Upper lobe of left lung (tissue), 6 donors: ENCODE measurements at places on chromosomes 12 and 14.

DNA sequence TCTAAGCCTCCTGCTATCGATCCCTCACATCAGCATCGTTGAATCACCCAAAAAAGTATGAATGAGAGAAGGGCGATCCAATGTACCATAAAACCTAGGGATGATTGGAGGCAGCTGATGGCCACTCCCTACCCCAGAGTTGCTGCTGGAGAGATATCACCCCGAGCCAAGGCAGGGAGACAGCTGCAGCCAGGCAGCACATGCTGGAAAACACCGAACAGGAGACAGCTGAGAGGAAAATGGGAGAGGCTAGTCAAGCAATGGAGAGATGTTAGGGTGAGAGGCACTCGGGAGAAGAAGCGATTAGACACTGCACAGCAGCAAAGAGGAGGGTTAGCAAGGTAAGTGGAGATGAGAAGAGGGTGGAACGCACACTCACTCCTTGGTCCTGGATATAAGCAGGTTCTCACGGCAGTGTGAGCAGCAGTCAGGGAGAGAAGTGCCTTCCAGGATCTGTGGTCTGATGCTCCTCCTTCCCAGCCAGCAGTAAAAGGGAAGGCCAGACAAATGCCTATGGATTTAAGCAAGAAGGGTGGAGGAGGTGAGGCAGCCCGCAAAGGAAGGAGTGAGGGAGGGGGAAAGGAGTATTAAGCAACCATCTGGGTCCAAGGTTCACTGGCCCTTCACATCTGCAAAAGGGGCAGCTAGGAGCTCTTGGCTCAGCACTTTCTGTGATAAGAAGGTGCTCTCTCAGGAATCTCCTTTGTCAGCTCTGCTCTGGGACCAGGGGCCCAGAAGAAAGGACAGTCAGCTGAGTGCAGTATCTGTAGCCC lies at the start of gene SLC7A7:
Gene SLC7A7, minus strand, starts transcription at position 495 of the 773 bp plus-strand sequence. CDS start 2,037 bp downstream, outside the sequence.
- no peak for DNase-seq

GRCh38 chr12:6056406-6057240 lies 67.8 kb downstream of the VWF start:
- DNase-seq: peak; percentile 72

- no peak for DNase-seq
Measured at GRCh38 chr14:98950353-98950895, 321.6 kb downstream of the BCL11B start.

GRCh38 chr12:124565656-124566160 lies 1.7 kb downstream of the NCOR2 start:
- no peak for DNase-seq

GRCh38 chr12:40598073-40598472 lies 94.2 kb upstream of the CNTN1 start:
- DNase-seq: no peak

GRCh38 chr14:105500036-105500725 lies 9.1 kb downstream of the TEDC1 start:
- peak; percentile 6 for DNase-seq

DNA sequence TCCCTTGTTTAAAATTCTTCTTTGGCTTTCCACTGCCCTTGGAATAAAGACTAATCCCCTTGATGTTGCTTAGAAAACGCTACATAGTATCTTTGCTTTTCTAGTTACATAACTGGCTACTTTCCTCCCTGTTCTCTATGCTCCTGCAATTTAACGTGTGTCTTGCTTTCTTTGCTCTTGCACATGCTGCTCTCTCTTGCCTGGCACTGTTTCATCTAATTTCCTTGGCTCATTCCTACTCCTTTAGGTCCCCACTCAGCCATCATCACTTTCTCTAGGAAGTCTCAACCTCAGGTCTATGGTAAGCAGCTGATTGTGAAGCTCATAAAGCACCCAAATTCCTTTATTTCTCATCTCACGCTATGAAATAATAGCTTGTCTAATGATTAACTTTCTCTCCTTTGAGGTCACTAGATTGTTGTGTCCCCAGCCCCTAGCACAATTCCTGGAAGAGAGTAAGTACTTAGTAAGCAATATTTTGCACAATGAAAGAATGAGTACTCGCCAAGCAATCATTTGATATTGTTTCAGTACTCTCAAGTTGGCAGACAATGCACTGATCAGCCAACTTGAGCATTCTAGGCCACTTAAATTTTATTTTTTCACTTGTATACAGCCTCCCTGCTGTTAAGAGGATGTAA lies 3.3 kb downstream of the ALDH6A1 start:
- no peak for DNase-seq

DNA sequence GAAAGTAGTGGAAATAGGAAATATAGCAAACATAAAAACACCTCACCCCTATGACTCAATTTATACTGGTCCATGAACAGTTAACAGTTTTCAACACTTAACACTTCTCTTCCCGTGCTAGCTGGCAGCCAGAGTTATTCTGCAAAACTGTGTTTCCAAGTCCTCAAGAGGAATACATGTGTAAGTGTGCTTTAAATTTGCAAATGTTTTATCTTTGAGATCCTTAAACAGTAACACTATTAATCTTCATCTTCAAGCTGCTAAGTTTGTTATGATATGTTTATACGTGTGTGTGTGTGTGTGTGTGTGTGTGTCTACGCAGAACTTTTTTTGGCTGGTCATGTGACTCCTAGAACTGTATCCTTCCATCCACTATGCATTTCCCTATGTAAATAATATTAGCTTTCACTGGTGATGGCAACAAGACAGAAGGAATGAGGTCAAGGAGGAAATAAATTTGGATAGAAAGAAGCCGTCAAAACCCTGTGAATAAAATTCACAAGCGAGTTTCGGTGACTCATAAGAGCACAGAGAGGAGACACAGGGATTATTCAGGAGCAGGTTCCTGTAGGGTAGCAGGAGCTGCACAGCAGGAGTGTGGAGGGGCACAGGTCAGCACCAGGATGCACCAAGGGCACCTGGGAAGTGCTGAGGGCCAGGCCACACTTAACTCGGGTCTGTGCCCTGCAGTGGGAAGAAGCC lies 105.9 kb upstream of the ETV6 start:
- DNase-seq: no peak

- no peak for DNase-seq
Measured at GRCh38 chr12:47107926-47108325, 28.2 kb upstream of the AMIGO2 start.

GRCh38 chr12:118750666-118751065 lies 230.7 kb upstream of the SRRM4 start:
- DNase-seq: no peak

DNA sequence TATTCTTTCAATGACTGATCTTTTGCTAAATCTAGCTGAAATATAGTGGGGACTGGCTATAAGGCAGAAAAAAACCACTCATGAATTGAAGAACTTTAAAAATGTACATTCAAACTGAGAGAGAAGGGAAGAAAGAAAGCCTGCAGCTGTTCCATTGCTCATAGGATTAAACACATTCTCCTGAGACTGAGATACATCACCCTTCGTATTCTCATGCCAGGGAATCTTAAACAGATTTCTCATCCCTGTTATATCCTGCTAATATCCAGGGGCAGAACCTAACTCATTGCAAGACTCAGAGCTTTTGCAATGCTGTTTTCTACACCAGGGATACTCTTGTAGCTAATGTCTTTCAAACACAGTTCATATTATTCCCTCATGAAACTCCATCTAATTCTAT lies 67.2 kb upstream of the ACSS3 start:
- no peak for DNase-seq

DNA sequence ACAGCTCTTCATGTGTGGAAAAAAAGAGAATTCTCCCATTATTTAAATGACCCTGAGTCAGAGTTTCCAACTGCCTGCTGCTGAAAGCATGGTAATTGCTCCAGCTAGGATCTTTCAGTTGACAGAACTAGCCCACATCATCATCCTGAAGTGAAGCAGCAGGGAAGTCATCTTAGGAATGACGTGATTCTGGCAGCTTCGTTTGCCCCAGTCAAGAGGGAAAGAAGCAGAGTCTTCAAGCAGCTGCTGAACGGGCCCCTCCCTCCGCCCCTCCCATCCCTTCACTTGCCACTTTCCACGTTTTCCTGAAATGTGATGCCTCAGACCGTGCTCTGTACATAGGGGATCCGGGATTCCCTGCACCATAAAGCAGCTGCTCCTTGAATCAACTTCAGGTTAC lies 455.0 kb upstream of the TMEM132C start:
- DNase-seq: no peak

DNA sequence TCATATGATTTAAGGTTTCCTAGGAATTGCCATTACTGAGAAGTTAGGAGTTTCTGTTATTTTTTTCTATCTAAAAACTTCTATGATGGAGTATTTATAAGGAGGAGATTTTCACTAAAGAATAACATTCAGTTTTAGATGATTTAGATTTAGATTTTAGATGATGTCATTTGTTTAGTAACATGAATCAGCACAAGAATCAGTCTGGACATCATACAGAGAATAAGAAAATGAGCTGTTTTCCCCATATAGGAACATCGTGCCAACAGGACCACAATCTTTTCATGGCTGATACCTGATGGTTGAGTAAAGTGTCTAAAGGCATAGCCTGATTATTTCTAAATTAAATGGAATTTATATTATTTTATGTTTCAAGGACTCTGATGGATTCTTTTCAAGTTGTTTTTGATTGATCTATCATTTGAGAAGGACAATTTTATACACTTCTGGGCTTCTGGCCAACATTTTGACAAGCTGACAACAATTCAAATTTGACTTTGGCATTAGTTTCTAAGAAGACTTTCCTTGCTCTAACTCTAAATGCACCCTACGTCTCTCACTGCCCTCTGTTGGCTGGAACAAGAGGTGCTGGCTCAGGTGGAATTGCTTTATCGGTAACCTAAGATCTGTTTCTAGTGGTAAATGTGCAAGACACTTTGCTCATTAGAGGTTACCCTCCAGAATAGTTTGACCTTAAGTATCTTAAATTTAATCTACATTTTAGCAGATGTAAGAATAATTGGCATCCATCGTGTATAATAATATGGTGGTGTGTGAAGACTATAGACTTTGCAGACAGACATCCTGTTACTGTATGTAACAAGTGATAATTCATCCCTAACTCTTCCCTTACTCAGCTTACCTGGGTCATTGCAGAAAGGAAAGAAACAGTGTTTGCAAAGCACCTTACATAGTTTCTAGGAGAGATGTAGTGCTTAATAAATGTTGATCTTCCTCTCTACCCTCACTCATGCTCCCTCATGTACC lies 42.8 kb upstream of the CPSF6 start:
- DNase-seq: no peak

DNA sequence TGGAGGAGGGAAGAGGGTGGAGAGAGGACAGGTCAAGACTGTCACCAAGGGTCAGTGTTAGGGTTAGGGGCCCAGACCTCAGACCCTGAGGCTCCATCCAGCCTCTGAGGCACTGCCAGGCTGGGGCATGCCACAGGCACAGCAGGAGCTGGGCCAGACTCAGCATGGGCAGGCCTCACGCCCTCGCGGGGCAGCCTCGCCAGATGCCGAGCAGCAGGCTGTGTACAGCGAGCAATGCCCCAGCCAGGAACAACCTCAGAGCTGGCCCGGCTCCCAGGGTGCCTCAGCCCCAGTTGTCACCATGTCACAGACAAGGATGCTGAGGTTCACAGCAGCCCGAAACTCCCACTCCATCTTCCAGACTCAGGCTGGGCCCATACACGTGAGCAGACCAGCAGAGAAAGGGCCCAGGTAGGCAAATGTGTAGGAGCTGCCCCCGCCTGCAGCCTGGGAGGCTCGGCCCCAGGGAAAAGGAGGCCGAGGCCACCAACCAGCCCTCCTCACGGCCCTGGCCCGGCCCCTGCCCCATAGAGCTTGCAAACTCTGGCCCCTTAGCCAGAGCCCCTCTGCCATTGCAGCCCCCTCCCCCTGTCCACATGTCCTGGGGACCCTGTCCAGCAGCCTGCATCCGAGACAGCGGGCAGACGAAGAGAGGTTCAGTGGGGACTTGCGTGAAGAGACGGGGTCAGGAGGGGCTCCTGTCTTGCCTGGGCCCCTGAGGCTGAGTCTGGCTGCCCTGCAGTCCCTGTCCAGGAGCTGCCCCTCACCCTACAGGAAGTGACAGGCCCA lies 7.5 kb downstream of the C14orf180 start:
- no peak for DNase-seq

DNA sequence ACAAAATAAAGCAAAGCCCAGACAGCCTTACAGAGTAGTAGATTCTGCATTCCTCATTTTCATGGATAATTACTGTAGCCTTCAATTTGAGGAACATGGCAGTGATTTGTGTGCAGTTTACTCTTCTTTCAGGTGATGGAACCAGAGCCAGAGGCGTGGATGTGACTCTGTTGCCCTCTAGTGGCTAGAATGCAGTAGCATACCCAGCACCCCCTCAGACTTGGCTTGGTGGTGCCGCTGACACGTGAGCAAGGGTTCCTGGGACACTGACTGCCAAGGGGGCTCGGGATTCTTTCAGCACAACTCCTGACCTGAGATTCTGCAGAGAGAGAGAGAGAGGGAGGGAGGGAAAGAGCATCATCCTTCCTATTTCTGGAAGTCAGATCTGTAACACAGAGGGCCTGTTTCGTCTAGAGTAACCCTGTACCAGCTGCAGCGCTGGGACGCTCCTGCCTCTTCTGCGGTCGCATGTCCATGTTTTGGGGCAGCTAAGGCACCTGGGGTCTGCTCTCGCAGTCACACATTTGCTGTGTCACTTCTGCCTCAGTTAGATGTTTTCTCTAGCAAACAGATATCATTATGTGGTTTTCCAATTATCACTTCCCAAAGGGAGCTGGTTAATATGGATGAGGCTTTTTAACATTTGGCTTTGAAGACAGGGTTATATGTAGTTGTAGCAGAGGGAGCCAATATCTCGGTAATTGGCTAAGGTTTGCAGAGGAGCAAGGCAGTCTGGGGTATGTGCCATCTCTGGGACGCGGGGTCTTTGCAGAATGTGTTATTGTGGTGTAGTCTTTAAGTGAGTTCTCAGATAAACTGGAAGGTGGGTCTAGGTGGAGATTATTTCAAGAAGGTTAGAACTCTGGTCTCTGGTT lies 428.1 kb downstream of the NRXN3 start:
- peak; percentile 6 for DNase-seq

GRCh38 chr14:101500061-101500460 lies 61.2 kb upstream of the DIO3 start:
- peak; percentile 6 for DNase-seq

DNA sequence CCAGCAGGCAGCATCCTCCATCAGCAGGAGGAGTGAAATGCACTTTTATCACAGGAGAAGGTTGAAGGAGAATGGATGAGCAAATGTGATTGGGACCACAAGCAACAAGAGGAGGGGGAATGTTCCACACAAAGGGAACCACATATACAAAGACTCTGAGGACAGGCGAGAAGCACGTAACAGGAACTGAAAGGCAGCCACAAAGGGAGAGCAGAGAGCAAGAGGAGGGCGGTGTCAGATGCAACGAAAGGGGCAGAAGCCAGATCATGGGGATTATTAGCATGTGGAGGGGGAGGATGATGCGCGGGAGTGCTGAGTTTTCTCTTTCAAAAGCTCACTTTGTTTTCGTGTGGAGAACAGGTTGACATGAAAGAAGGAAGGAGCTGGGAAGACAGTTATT lies 241.1 kb downstream of the SPTSSA start:
- DNase-seq: no peak
